ENCODE measurements at places on chromosomes 7 and 10. TPM values are rescaled to one million over a fixed set of nuclear protein-coding genes. Genes with fewer than 3 reads are reported as not detected.

DNA sequence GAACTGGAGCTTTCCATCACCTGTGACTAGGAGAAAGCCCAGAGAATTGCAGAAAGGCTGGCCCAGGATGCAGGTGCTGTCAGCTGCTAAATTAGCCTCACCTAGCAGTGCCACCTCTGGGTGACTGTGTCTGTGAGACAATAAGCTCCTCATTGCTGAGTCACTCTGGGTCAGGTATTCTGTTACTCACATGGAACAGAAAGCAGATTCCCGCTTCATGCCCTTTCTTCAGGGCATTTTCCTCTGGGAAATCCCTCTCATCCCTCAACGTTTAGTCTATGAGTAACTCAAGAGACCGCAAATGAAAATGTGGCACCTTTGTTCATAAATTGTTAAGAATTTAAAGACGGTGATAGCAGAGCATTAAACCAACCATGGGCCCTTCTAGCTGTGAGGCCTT, 184.0 kb downstream of the ADAM12 start:
- peak; percentile 70 for DNase-seq

- DNase-seq, result no peak
Measured at GRCh38 chr10:15141136-15142054, 27.1 kb downstream of the NMT2 start.

DNA sequence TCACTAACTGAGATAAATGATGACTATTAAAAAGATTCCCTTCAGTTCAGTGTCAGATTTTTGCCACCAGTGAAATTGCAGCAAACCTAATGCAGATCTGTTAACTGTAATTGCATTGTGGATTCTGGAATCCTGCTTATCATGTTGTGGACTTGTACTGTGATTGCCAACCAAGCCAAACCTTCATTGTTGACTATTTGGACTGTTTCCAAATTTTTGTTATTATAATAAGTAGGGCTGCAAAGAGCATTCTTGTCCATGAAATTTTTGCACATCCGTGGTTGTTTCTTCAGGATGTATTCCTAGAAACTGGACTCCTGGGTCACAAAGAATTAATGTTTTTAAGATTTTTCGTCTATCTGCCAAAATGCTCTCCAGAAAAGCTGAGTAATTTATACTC, 281.6 kb upstream of the ZMIZ1 start:
- no peak for DNase-seq

GRCh38 chr7:99102809-99103690, 40.9 kb downstream of the SMURF1 start:
- no peak for DNase-seq

GRCh38 chr10:88788924-88789323, 13.6 kb upstream of the LIPM start:
- DNase-seq, result no peak

GRCh38 chr7:135808206-135808605, 59.6 kb upstream of the FAM180A start:
- DNase-seq, result no peak

- peak; percentile 24 for DNase-seq
Measured at GRCh38 chr7:21948887-21949540, 3.3 kb upstream of the CDCA7L start.

The ANKRD61 gene
- total RNA-seq, result not detected

The CWF19L1 gene
- 17.9 TPM for total RNA-seq
